Activated naive CD4-positive, alpha-beta T cell treated with anti-CD3 and anti-CD28 coated beads, Interleukin-2, amount 50 U/mL, for 16 hours (primary cell): ENCODE measurements at places on chromosomes 12 and 14.

GRCh38 chr14:44639781-44640385, 132.8 kb upstream of the FSCB start:
- DNase-seq: no peak

DNA sequence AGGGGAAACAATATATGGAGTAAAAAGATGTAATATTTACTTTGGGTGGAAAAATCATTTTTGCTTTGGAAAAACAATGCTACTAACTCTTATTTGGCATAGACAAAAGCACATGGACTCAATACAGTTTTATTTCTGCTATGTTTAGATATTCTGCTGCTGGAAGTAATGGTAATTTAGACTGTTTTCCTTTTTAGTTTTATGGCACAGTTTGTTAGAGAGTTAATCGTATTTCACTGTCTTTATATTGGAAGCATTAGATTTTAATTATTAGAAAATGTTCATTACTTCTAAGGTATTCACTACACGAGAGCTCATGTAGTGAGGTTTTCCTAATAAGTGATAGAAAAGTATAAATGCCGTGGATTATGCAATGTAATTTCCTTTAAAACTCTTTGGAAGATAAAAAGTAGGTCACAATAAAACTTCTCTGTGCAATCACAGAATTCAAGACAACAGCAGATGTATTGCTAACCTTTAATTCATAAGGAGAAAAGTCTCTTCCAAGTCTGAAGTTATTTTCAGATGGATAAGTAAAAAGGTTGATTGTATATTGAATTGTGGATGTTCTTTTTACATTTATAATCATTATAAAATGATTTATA, 851.8 kb downstream of the TMTC2 start:
- no peak for DNase-seq

- no peak for DNase-seq
Measured at GRCh38 chr14:37326434-37326833, 128.7 kb downstream of the MIPOL1 start.

- no peak for DNase-seq
Measured at GRCh38 chr12:117036547-117036946, 62.7 kb downstream of the TESC start.

DNA sequence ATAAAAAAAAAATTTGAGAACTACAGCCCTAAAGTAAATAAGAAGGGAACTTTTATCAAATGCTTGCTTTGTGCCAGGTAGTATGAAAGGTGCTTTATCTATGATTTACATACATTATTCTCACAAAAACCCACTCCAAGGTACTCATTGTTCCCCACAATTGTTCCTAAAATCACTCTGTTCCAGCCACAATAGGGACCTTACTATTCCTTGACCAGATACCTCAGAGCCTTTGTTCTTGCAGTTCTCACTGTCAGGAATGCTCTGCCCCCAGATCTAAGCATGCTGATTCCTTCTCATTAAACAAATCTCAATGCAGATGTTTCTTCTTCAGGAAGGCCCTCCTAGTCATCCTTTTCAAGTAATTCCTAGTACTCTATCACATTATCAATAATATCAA, 60.2 kb downstream of the PPP1R12A start:
- no peak for DNase-seq

DNA sequence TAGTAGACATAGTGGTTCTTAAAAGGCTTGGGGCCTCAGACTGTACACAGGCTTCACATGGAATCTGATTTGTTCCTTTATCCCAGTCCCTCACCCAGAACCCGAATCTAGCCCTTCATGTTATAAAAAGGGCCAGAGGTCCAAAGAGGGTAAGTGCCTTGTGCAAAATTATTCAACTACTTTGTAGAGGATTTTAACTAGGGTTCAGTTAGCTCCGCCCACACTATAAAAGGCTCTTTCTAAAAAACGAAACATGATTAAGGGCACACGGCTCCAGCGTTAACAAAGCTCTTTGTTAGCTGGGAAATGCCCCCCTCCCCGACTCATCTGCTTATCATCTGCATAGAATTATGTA, 3.2 kb upstream of the SOCS2 start:
- no peak for DNase-seq

DNA sequence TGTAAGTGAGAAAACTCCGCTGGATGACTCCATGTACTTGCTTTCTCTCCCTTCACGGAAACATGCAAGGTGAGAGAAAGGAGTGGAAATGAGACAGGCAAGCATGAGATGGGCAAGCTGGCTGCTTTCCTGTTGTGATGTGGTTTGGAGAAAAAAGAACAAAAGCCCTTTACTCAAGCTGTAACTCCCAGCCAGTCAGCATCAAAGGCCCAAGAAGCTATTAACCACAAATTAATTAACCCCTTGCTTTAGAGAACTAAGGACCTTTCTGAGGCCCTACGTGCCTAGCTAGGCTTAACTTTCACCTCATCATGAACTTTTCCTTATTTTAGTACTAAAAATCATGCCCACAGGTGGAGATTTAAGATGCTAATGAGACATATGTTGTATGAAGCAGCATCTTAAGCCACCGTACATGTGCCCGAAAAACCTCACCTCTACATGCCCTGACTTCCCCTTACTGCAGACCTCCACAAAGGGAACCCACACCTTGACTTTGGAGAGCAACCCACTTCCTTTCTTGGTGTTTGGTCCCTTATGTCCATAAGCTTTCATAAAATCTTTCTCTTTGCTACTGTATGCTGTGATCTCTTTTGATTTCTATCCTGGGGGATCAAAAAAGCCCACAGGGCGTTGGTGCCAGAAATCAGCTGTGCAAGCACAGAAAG, 87.0 kb downstream of the GALNT8 start:
- DNase-seq: no peak

- DNase-seq: no peak
Measured at GRCh38 chr12:105980085-105980484, 158.7 kb downstream of the NUAK1 start.

DNA sequence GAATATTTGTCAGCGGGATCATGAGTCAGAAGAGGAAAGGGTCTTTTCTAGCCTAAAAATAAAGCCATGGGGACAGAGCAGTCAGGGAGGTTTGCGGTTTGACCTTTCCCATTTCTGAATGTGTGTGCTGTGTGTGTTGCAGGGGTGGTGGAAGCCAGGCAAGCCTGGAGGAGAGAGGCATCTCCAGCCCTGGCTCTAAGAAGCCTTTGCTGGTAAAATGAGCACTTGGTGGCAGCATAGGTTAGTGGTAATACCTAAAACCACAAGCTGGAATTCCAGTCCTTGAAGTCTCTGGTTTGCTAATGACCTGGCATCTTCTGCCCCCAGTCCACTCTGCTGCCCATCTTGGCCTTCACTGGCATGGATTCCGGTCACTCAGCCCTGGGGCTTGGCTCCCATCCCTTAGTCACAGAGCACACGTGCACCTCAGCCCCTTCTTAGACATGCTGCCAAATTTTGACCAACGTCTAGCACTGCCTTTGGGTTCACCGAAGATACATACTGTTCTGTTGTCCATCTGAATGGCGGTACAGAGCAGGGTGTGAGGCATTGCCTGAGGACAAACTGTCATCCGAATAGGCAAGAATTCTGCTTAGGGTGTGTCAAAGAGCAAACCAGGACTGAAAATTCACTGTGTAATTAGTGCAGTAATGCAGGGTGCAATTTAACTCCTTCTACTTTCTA, 52.7 kb downstream of the KCNA5 start:
- no peak for DNase-seq

- DNase-seq: no peak
Measured at GRCh38 chr12:176321-177181, 37.4 kb downstream of the SLC6A12 start.

DNA sequence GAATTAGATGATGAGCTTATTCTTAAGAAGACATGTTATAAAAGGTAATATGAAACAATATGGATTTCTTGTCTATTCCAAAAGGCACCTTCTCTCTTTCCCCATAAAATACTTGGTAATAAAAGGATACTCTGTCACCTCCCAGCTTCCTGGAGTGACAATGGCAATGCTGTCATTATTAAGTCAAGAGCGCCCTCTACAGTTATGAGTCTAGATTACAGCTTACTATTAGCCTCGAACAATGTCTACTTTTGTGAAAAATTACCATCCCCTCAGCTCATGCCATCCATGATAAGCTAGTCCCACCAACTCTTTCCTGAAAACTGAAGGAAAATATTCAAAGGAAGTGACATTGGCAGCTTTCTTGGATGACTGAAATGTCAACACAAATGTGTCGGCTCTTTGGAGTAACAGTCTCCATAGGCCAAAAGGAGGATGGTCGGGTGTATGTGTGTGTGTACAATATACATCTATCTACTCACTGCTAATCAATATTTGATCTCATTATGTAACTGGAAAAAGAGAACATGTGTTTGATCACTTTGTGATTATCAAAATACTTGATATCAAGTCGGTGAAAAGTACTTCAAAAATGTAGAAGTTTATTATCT, 48.7 kb upstream of the CDKN3 start:
- DNase-seq: no peak

DNA sequence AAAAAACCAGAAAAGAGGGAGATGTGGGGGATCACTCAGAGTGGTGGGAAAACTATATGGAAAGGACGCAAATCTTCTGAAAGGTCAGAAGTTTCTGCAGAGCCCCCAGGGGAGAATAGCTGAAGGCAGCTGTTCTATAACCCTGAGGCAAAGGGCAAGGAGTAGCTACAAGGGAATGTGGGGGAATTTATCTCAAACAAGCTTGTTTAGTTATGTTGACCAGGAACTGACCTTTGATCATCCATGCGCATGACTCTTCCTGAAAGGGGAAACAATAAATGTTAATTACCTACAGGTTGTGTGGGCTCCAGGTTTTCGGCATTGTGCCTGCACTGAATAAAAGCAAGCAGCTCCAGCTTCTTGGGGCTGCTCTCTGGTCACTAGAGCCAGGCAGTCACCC, 968.5 kb downstream of the AACS start:
- DNase-seq: no peak

GRCh38 chr12:3973269-3973884, 100.2 kb upstream of the PARP11 start:
- DNase-seq: peak; percentile 27

GRCh38 chr12:49054524-49054923, 6.1 kb downstream of the KMT2D start:
- no peak for DNase-seq

- DNase-seq: no peak
Measured at GRCh38 chr12:16018306-16018705, 107.2 kb downstream of the DERA start.

GRCh38 chr14:23301969-23302289, 730 bp downstream of the PPP1R3E start:
- no peak for DNase-seq
